Stimulated activated CD8-positive, alpha-beta memory T cell treated with anti-CD3 and anti-CD28 coated beads, Interleukin-15, amount 100 ng/mL, for 24 hours (primary cell): ENCODE measurements at places on chromosomes 3 and 15.

DNA sequence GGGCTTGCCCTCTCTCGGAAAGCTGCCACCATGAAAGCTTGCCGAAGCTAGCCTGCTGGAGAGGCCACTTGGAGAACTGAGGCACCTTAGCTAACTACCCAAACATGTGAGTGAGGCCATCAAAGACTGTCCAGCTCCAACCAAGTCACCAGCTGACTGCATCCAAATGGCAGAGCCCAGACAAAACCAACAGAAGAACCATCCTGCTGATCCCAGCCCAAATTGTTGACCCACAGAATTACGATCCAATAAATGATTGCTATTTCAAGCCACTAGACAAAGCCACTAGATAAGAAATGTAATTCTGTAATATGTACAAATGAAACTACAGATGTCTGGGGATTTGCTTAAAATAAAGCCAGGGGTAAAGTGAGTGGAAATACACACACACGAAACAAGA, 109.8 kb upstream of the TRPM1 start:
- DNase-seq, result no peak

- no peak for DNase-seq
Observed at GRCh38 chr3:143221446-143221845, 101.9 kb downstream of the CHST2 start.

DNA sequence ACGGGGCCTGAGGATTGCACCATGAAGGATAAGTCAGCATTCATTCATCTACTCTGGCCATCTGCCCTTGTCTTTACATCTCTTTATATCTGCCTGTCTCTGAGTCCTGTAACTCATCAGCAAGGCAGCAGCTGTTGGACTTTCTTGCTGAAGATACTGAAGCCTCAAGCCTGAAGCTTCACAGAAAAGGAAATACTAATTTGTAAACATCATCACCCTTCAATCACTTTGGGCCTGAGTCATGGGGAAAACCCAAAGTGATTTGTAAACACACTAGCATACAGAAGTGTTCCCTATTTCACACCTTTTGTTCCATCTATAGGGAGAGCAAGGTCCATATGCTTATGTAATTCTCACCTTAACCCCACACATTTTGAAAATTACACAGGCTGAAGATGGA, 928.2 kb downstream of the EPHA3 start:
- DNase-seq, result no peak

- no peak for DNase-seq
Observed at GRCh38 chr3:62415312-62415801, 42.0 kb upstream of the FEZF2 start.

GRCh38 chr15:43406808-43407207, 35.9 kb downstream of the TUBGCP4 start:
- DNase-seq, result no peak
